Neural crest cell (in vitro differentiated cells): ENCODE measurements at places on chromosomes 16 and 17. TPM values are rescaled to one million over a fixed set of nuclear protein-coding genes. Genes with fewer than 3 reads are reported as not detected.

LAT gene
- 4.9 and 6.2 TPM in 2 replicates for total RNA-seq

SLC2A4 gene
- total RNA-seq = 5.8 and 6.1 TPM in 2 replicates

HYDIN gene
- total RNA-seq = 7.5 and 7.8 TPM in 2 replicates

- peak overlapping the region; percentile 48 for H3K27ac ChIP-seq
- H3K4me3 ChIP-seq = no peak overlapping the region
- H3K27me3 ChIP-seq = no peaks in the 10 kb centered on the region
- H3K4me1 ChIP-seq = peaks cover 5% of the 10 kb centered on the region
- no peak for DNase-seq
- no peaks in the 10 kb centered on the region for H3K36me3 ChIP-seq
These were observed 71.5 kb downstream of the WWP2 start for GRCh38 chr16:69833357-69834282.

- H3K27ac ChIP-seq = no peak overlapping the region
- no peak for DNase-seq
- no peaks in the 10 kb centered on the region for H3K36me3 ChIP-seq
- peak overlapping the region; percentile 90 for H3K4me3 ChIP-seq
- H3K27me3 ChIP-seq = no peaks in the 10 kb centered on the region
These were observed 3.6 kb downstream of the SOCS7 start for GRCh38 chr17:38355251-38355650.

GRCh38 chr16:12569061-12569460 is 234.6 kb downstream of the CPPED1 start:
- no peak for DNase-seq
- H3K4me3 ChIP-seq = no peak overlapping the region
- no peaks in the 10 kb centered on the region for H3K27me3 ChIP-seq
- no peaks in the 10 kb centered on the region for H3K4me1 ChIP-seq

GRCh38 chr17:72046643-72047612 is 73.9 kb upstream of the SOX9 start:
- no peaks in the 10 kb centered on the region for H3K36me3 ChIP-seq
- H3K27ac ChIP-seq = peak overlapping the region; percentile 67
- no peak overlapping the region for H3K4me3 ChIP-seq
- H3K4me1 ChIP-seq = peaks cover 6% of the 10 kb centered on the region

GRCh38 chr16:2773188-2773968 is 3.7 kb downstream of the ELOB start:
- DNase-seq = no peak
- H3K4me3 ChIP-seq = peak overlapping the region; percentile 96
- H3K27ac ChIP-seq = no peak overlapping the region
- H3K36me3 ChIP-seq = peaks cover 17% of the 10 kb centered on the region
- H3K27me3 ChIP-seq = peaks cover 14% of the 10 kb centered on the region

- peaks cover 2% of the 10 kb centered on the region for H3K36me3 ChIP-seq
- H3K27me3 ChIP-seq = peaks cover under 1% of the 10 kb centered on the region
These were observed 408.0 kb downstream of the UTP18 start for GRCh38 chr17:51668155-51668962.
